H7 (cell line): ENCODE measurements at places on chromosomes 13 and 19. TPM values are rescaled to one million over a fixed set of nuclear protein-coding genes. Genes with fewer than 3 reads are reported as not detected.

- DNase-seq = peak; percentile 46
These were observed 39.1 kb downstream of the GPR12 start for GRCh38 chr13:26721251-26722121.

DNA sequence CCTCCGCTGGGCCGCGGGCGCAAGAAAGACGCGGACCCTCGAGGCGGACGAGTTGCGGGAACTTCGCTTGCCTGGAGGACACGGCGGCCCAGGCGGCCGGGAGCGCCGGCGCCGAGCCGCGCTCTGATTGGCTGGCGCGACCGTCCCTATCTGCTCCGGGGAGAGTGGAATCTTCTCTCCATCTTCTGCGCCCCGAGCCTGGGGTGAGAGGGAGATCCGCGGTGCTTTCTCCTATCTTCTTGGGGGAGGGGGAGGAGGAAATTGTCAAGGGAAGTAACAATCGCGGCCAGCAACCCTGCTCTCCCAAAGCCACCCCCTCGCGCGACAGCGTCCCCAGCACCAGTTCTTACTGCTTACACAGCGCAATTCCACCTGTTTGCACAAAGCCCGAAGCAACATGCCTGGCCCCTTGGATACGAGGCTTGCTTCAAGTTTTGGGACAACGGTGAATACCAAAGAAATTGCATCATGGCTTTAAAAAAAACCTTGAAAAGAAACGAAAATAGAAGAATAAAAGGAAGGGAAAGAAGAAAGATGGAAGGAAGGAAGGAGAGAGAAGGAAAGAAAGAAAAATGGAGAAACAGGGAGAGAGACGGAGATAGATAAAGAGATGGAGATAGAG is 4.8 kb downstream of the SOX21 start:
- DNase-seq = peak; percentile 90

GRCh38 chr19:4319067-4319718 is 14.8 kb downstream of the FSD1 start:
- peak; percentile 9 for DNase-seq

DNA sequence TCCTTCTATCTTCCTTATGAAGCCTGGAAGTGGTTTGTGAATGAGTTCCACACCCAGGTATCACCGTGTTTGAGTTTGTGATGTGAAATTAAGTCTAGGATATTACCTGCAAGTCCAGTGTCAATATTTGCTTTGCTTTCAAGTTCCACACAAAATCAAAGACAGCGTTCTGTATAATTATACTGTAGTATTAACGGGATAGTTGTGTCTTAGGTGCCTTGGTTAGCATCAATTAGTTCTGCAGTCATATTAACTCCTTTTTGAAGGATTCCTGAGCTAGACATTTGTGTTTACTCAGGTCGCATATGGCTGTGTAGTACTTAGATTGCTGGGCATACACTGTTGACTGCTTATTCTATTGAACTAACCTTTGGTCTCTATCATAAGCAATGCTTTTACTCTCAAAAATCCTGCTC is 54.4 kb downstream of the ERCC5 start:
- DNase-seq = no peak

DNA sequence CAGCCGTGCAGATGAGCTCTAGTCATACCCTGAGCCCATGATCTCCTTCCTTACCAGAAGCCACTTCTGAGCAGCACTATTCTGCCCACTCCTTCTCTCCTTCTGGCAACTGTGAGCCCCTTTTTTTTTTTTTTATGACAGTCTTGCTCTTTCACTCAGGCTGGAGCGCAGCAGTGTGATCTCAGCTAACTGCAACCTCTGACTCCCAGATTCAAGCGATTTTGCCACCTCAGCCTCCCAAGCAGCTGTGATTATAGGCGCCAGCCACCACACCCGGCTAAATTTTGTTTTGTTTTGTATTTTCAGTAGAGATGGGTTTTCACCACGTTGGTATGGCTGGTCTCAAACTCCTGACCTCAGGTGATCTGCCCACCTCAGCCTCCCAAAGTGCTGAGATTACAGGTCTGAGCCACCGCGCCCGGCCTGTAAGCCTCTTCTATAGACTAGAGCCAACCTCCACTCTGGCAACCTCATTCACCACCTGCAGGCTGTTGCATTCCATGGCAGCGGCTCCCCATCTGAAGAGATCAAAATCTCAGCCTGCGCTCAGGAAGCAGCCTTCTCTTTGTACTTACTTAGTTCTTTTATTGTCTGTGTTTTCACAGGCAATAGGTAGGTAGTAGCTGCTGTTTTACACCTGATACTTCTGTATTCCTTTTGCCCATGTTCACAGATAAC is 34.8 kb upstream of the NDFIP2 start:
- DNase-seq = peak; percentile 17

DNA sequence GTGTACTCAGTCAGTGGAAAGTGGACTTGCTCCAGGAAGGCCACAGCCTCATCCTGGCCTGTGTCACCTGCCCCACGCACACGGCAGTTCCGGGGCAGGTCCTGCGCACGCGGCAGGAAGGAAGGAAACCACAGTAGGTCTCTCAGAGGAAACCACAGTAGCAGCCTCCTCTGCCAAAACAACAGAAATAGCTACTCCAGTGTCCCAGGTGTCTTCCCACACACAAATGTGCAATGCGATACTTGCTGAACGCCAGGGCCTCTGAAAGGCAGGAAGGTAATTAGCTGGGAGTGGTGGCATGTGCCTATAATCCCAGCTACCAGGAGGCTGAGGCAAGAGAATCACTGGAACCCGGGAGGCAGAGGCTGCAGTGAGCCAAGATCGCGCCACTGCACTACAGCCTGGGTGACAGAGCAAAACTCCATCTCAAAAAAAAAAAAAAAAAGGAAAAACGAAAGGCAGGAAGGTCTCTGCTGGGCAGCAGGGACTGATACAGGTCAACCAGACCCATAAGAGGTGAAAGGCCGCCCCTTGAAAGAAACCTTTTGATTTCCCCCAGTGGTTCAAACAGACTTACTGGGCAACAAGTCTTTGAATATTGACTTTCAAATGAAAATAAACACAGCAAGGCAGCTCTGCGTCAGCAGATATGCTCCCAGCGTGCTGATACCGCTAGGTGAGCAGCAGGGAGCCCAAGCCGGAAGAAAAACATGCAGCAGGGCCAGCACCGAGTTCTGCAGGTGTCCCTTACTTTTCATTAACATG is 49.5 kb downstream of the CRYL1 start:
- DNase-seq = peak; percentile 63

DNA sequence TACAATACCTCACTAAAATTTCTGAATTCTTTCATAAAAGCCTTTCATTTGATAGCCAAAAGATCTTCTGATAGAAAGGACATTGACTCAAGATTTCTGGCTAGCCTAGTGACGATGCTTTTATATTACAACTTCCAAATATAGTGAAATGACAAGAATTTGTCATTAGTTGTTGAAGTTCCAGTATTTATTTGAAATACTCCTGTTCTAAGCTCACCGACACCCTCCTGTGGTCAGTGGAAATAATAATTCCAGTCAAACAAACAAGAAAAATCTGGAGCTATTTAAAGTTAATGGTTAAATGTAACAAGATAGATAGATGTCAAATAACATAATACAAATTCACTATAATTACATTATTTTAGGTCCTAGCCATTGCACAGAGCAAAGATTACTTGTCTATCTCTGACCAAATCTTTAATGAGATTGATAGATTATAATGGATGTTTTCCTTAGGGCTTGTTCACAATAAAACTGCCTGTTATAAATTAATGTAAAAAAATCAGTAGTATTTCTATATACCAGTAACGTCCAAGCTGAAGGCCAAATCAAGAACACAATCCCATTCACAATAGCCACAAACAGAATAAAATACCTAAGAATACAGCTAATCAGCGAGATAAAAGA is 195.5 kb downstream of the RGCC start:
- DNase-seq = peak; percentile 24

DNA sequence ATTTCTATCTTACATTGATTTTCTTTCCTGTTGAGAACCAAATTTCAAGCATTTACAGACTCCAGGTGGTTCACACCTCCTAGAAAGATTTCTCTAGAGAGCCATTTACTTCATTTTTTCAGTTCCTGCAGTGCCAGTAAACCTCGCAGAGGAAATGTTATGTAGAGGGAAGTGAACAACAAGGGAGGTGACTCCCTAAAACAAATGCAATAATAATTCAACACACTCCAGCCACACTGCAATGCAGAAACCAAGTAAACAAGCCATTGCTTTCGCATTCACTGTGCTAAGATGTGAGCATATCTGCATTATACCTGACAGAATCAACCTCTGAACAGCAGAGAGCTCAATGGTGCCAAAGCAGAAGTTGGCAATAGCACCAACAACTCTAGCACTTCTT is 215.1 kb downstream of the RBM26 start:
- DNase-seq = no peak

- no peak for DNase-seq
These were observed 814 bp downstream of the ZNF480 start for GRCh38 chr19:52297601-52298364.

DNA sequence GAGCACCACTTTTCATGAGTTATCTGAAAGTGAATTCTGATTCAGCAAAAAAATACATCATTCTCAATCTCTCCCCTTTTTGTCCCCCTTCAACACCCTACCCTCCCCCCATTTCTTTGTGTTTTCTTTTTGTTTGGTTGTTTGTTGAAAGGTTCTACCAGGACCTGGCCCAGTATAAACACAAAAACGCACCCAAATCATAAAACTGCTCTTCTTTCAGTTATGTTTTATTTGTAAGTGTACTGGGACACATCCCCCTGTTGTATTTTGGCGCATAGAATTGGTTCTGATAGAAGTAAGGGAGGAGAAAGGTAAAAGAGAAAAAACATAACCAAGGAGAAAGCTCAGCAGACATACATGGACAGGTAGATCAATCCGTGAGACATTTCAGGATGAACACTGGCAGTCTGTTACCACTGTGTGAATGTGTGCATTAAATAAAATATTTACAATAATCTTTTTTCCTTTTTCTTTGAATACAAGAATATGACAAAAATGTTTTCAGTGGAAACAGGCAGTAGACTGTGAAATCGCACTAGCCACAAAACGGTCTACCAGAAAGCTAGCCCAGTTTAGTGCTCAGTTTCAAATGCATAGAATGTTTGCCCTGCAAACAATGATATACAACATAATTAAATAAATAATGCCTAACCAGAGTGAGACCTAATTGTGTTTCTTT is 4.2 kb downstream of the POU4F1 start:
- no peak for DNase-seq

- DNase-seq = no peak
These were observed 2.3 kb upstream of the ZNF347 start for GRCh38 chr19:53161123-53161522.

GRCh38 chr19:16446724-16447368 is 24.9 kb downstream of the EPS15L1 start:
- DNase-seq = no peak

The SEMA6B gene
- 38.4 and 43.0 TPM in 2 replicates for total RNA-seq

The ZNF628 gene
- 5.8 and 8.1 TPM in 2 replicates for total RNA-seq

The PSG5 gene
- not detected in 2 replicates for total RNA-seq

The ZNF837 gene
- total RNA-seq = 4.4 and 7.7 TPM in 2 replicates

The TTC9B gene
- total RNA-seq = not detected in 2 replicates

The FSD1 gene
- total RNA-seq = 29.8 and 34.1 TPM in 2 replicates
